ENCODE measurements at places on chromosomes 5 and 9. TPM values are rescaled to one million over a fixed set of nuclear protein-coding genes. Genes with fewer than 3 reads are reported as not detected.

Gene F2RL1
- polyA plus RNA-seq: 41.3 TPM

GRCh38 chr5:150496098-150496497 lies 11.8 kb upstream of the NDST1 start:
- no peak overlapping the region for H3K4me3 ChIP-seq
- no peak overlapping the region for H3K27ac ChIP-seq
- no peak for DNase-seq

Gene CTSL
- 98.3 TPM for polyA plus RNA-seq

Gene TAF1L
- polyA plus RNA-seq: 0.02 TPM

Gene STING1
- polyA plus RNA-seq: 98.4 TPM

DNA sequence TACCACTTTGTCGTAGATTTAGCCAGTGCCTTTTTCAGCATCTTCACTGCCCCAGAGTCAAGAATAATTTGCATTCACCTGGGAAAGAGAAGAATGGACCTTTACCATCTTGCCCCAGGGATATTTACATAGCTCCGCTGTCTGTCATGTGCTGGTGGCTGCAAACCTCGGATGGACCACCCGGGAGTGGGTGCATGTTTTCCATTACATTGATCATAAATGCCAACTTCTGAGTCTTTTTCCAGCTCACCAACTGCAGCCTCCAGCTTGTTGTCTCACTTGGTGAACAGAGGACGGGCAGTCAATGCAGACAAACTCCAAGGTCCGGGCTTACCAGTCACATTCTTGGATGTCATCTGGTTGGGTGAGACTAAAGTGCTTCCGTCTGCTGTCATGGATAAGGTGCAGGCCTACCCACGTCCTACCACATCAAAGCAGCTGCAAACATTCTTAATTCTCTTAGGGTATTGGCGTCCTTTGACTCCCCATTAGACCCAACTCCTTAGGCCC lies 155.8 kb upstream of the APC start:
- no peak overlapping the region for H3K4me3 ChIP-seq
- no peaks in the 10 kb centered on the region for H3K36me3 ChIP-seq
- H3K27ac ChIP-seq: no peak overlapping the region
- no peak for DNase-seq
- H3K27me3 ChIP-seq: no peaks in the 10 kb centered on the region
- H3K4me1 ChIP-seq: no peaks in the 10 kb centered on the region

- no peak for DNase-seq
- no peaks in the 10 kb centered on the region for H3K4me1 ChIP-seq
- H3K27me3 ChIP-seq: no peaks in the 10 kb centered on the region
- peaks cover 27% of the 10 kb centered on the region for H3K36me3 ChIP-seq
- H3K4me3 ChIP-seq: no peak overlapping the region
- H3K27ac ChIP-seq: no peak overlapping the region
Measured at GRCh38 chr9:137449931-137450538, 8.9 kb upstream of the ENTPD8 start.

Gene MEGF9
- polyA plus RNA-seq: 2.2 TPM

DNA sequence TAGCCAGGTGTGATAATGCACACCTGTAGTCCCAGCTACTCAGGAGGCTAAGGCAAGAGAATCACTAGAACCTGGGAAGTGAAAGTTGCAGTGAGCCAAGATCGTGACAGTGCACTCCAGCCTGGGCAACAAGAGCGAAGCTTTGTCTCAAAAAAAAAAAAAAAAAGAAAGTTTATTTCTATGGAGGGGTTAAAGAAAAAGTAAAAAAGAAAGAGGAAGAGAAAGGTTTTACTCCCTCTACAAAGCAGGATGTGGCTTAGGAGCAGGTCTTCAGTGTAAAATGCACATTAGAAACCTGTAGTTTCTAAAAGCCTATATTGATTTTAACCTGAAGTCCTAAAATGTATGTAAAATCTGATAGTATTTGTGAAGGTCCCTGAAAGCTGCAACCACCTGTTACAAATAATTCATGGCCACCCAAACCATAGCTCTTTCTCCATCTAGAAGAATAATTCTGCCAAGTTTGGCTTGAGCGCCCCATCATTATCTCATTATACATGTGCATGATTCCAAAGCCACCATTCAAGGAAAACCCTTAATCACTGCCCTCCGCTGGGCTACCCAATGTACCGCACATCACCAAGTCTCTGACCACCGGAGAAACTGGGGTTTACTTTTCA lies 3.4 kb downstream of the FNBP1 start:
- no peaks in the 10 kb centered on the region for H3K36me3 ChIP-seq
- H3K27me3 ChIP-seq: no peaks in the 10 kb centered on the region
- DNase-seq: peak; percentile 58
- no peak overlapping the region for H3K27ac ChIP-seq

- no peak overlapping the region for H3K27ac ChIP-seq
- DNase-seq: no peak
- H3K4me1 ChIP-seq: peaks cover 2% of the 10 kb centered on the region
- H3K4me3 ChIP-seq: no peak overlapping the region
Measured at GRCh38 chr5:9054322-9054721, 491.6 kb downstream of the SEMA5A start.

GRCh38 chr5:159184858-159185381 lies 24.4 kb downstream of the RNF145 start:
- no peak for DNase-seq
- H3K4me3 ChIP-seq: 0 out of 2 replicates have a peak overlapping the region, but pooled peaks have one; percentile 0
- no peaks in the 10 kb centered on the region for H3K4me1 ChIP-seq
- H3K27ac ChIP-seq: peak overlapping the region; percentile 97
- H3K27me3 ChIP-seq: no peaks in the 10 kb centered on the region

GRCh38 chr5:151618907-151619306 lies 27.8 kb upstream of the FAT2 start:
- H3K36me3 ChIP-seq: no peaks in the 10 kb centered on the region
- DNase-seq: no peak
- 0 out of 2 replicates have a peak, but pooled peaks cover 8% of the 10 kb centered on the region for H3K27me3 ChIP-seq
- no peak overlapping the region for H3K27ac ChIP-seq
- H3K4me3 ChIP-seq: no peak overlapping the region

DNA sequence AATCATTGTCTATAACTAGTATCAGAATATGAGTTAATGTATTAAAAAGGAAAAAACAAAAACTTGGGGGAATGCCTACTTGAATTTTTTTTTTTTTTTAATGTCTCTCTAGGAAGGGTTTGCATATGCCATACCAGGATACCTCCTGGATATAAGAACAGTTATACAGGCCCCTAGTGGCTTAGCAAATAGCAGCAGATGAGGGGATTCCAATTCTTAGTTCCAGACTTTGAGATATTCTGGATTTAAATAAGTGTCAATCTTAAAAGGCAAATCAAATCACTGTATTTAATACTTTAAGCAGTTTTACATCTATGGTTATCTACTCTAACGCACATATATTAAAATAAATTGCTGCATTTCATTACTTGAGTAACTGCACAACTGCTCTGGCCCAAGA lies 1055.5 kb upstream of the DMAC1 start:
- peak; percentile 57 for DNase-seq
- H3K27me3 ChIP-seq: peaks cover 35% of the 10 kb centered on the region
- no peak overlapping the region for H3K4me3 ChIP-seq
- no peaks in the 10 kb centered on the region for H3K4me1 ChIP-seq
- no peak overlapping the region for H3K27ac ChIP-seq
- no peaks in the 10 kb centered on the region for H3K36me3 ChIP-seq

DNA sequence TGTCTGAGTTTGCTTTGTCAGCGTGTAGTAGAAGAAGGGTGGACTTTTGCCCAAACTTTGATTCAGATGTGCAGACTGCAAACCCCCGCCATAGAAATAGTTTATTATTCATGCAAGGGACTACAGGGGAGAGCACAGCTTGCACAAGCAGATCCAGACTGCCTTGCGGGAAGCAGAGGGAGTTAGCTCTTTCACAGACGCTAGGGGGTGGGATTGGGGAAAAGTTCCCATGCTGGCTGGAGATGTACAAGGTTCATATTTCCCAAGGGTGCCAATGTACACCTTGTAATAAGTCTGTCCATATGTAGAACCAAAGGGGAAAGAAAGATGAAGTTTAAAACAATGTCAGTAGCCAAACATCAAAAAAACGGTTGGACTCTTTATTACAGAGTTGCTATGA lies 749.7 kb upstream of the COX7C start:
- H3K27ac ChIP-seq: no peak overlapping the region
- H3K27me3 ChIP-seq: no peaks in the 10 kb centered on the region

DNA sequence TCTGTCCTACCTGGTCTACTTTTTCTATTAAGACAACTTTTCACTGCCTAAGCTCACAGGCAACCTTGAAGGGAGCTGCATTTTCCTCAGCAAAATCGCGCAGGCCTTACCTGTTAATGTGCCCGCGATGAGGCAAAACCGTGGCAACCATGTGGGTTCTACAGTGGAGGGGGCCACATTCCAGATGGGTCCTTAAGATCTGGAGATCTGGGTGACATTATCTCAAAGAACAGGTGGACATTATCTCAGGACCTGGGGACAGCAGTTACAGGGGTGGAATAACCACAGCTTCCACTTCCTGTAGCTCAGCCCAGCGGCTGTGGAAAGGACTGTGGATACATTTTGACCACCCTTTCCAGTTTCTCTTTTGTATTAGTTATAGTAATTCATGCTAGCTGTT lies 112.8 kb upstream of the PTCH1 start:
- no peak overlapping the region for H3K27ac ChIP-seq
- DNase-seq: no peak
- no peaks in the 10 kb centered on the region for H3K36me3 ChIP-seq
- peaks cover 3% of the 10 kb centered on the region for H3K4me1 ChIP-seq
- H3K27me3 ChIP-seq: no peaks in the 10 kb centered on the region
- H3K4me3 ChIP-seq: no peak overlapping the region

Gene NME5
- polyA plus RNA-seq: 4.1 TPM

DNA sequence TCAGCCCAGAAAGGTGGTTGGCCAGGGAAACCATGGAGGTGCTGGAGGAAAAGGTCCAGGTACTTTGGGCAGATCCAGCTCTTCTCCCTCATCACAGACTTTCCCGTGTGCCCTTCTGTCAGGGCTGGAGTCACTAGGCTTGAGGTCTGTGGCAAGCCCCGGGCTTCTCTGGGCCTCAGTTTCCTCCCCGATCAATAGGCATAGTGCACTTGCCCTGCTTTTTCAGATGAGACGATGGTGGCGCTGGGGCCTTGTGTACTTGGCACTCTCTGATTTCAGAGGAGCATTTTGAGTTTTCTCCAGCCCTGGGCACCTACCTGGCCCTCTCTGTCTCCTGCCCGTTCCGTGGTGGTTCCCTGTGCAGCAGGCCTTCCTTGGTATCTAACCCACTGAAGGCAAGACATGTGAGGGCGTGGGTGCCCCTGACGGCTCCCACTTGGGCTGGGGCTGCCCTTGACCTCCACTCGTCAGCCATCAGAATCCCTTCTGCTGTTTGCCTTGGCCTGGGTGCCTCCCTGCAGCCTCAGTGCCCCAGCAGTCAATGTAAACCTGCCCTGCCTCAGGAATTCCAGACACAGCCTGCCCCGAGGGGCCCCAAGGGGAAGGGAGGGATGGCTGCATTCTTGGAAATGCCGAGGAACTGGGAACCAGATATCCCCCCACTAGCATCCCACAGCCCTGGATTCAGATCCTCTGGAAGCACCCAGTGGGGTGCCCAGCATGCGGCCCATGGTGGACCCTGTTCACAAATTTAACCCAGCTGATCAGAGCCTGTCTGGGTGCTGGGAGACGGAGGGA lies 66.3 kb upstream of the COL5A1 start:
- H3K27me3 ChIP-seq: no peaks in the 10 kb centered on the region
- no peak for DNase-seq
- no peak overlapping the region for H3K27ac ChIP-seq
- no peaks in the 10 kb centered on the region for H3K4me1 ChIP-seq
- H3K4me3 ChIP-seq: no peak overlapping the region

DNA sequence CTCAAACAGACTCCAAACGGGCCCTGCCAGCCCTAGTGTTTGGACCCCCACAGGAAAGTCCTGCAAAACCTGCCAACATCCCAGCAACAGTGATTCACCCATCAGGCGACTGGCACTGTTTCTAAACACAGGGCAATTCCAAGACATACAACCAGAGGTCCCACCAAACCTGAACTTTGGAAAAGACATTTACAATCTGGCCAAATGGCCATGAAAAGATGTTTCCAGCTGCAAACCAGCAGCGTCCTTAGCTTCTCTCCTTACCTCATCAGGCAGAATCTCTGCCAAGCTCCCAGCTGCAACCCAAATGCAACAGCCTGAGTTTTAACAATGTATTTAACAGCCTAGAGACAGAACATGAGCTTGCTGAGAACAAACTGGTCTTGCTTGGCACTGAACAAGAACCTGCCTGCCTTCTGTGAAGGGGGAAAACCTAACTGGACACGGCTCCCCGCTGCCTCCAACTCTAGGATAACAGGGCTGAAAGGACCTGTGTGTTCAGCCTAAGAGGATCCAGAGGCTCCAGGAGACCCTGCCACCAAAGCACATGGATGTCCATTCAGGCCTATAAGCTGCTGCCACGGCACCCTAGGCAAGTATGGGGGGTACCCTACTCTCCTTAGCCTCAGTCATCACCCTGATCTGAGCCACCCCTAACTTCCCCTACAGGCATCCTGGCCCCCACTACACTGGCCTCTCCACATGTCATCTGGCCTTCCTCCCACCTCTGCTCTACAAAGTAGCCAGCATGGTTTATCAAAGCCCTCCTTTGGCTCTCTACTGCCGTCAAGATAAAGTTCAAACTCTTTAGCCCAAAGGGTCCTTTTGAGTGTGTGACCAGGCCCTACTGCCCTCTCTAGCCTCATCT lies 5.6 kb downstream of the P4HA2 start:
- peaks cover 33% of the 10 kb centered on the region for H3K4me1 ChIP-seq
- no peaks in the 10 kb centered on the region for H3K36me3 ChIP-seq
- no peak overlapping the region for H3K27ac ChIP-seq

DNA sequence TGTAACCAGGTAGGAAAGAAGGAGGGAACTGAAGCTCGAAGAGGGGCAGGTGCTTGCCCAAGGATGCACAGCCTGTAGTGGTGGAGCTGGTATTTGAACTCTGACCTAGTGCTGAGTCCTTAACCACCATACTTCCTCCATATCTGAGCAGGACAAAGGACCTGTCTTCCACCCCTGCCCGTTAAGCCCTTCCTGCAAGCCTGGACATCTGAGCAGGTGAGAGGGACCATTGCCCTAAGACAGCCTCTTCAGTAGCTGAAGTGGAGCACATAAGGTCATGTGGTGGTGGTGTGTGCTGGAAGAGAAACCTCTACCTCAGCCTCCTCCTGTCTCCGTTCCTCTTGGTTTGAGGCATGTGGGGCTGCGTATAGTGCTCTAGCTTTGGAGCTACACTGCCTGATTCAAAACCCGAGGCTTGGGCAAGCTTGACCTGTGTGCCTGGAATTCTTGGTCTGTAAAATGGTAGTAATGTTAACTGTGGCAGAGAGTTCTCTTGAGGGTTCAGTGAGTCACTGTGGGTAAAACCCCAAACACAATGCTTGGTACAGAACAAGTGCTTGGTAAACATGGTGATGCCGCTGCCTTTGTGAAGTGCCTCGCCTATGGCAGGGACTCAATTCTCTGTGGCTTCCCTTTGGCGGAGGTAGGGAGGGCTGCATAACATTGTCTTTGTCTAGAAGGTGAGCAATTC lies 7.4 kb downstream of the GALNT10 start:
- peak overlapping the region; percentile 53 for H3K27ac ChIP-seq
- no peak overlapping the region for H3K4me3 ChIP-seq
- peaks cover 20% of the 10 kb centered on the region for H3K4me1 ChIP-seq
- no peak for DNase-seq
- H3K27me3 ChIP-seq: no peaks in the 10 kb centered on the region

Gene GTF2H2
- polyA plus RNA-seq: 11.0 TPM

GRCh38 chr5:123438902-123439301 lies 15.7 kb upstream of the CEP120 start:
- H3K27ac ChIP-seq: no peak overlapping the region
- no peak overlapping the region for H3K4me3 ChIP-seq
- no peaks in the 10 kb centered on the region for H3K27me3 ChIP-seq
- no peak for DNase-seq
- no peaks in the 10 kb centered on the region for H3K4me1 ChIP-seq

Measured in SK-N-SH (cell line).